Foreskin melanocyte (primary cell): ENCODE measurements at places on chromosomes 4 and X.
A peak's percentile ranks its signal among the peaks of the same experiment; 100 is the strongest.

- DNase-seq, result no peak
Measured at GRCh38 chr4:173272996-173273395, 61.2 kb downstream of the HMGB2 start.

GRCh38 chrX:111116666-111117065 lies 20.7 kb downstream of the PAK3 start:
- DNase-seq, result no peak

DNA sequence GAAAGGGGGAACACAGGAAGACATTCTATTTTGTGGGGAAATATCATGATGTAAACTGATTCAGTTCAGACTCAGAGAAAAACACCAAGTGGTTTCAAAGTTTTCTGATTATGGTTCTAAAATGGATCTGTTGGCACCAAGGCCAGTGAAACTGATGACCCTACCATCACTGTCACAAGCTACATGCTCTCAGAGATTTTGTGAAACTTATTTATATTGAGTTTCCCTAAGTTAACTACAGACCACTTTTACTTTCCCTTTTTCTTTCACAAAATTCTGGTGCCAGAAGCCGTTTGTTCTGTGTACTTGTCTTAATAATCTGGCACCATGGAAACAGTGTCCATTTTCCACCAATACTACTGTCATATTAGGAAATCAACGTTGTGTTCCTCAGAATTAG lies 43.4 kb upstream of the CABS1 start:
- DNase-seq, result no peak

DNA sequence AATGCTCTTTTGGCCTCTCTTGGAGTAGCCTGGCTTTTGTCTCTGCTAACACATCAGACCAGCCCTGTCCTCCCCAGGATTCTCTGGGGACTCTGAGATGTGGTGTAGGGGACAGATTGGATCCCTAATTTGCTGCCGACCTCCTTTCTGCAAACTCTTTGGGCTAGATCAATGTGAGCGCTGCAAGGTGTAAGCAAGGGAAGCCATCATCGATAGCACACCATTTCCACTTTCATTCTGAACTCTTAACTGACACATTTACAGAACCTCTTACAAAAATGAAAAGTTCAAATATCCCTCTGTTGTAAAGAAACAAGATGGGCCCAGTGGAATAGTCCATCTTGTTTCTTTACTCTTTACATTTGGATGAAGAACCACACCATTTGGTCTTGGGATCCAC lies 46.6 kb downstream of the PGRMC2 start:
- DNase-seq, result no peak

GRCh38 chr4:145565328-145565727 lies 53.9 kb upstream of the MMAA start:
- no peak for DNase-seq

DNA sequence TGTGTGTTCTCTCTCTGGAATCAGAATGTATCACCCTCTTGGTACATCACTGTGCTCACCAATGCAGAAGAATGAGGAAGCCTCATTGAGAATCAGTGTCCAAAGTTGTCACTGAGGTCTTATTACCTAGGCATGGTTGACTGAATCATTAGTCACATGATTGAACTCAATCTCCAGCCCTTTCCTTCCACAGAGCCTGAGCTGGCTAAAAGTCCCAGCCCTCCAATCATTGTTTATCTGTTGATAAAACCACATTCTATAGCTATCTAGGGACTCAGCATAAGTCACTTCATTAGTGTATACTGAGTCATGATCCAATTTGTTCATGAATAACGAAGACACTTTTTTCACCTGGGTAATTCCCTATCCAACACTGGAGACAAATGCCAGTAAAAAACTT lies 396.8 kb downstream of the TRAM1L1 start:
- no peak for DNase-seq

- DNase-seq, result no peak
Measured at GRCh38 chr4:81118086-81118485, 87.6 kb downstream of the BMP3 start.

GRCh38 chr4:189912170-189912569 lies 28.5 kb upstream of the FRG1 start:
- no peak for DNase-seq

DNA sequence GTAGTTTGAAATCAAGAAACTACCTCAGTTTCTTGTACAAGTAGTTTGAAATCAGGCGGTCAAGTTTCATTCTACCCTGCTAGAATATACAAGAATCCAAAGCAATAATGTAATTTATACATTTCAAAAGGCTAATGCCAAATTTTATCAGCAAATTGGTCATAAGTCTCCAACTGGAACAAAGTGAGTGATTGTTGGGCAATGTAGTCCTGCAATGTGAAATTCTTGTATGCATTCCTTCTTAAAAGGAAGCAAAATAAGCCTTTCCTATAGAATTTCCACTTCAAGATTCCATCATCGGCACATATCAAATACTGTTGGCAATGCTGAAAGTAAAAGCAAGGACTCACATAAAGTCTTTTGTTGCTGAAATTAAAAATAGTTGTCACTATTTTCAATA lies 334.9 kb downstream of the IL1RAPL1 start:
- peak; percentile 11 for DNase-seq

DNA sequence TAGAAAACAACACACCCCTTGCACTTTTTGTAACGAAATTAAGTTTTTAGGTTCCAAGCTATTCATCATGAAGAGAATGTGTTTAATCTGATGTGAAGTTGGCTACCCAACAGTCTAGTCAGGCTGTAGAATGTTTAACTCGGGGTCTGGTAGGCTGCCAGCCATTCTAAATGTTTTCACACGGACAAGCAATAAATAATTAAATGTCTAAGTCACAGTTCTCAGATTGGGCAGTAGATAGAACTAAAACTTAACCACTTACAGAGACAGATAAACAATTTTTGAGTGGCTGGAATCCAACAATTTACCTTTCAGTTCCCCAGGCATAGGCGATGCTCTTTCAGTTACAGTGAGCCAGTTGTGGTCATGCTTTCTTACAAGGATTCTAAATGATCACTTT lies 66.5 kb downstream of the CHIC2 start:
- no peak for DNase-seq

- no peak for DNase-seq
Measured at GRCh38 chr4:104615926-104616325, 121.2 kb upstream of the CXXC4 start.

GRCh38 chrX:108156934-108157466 lies 65.4 kb downstream of the ATG4A start:
- DNase-seq, result no peak

DNA sequence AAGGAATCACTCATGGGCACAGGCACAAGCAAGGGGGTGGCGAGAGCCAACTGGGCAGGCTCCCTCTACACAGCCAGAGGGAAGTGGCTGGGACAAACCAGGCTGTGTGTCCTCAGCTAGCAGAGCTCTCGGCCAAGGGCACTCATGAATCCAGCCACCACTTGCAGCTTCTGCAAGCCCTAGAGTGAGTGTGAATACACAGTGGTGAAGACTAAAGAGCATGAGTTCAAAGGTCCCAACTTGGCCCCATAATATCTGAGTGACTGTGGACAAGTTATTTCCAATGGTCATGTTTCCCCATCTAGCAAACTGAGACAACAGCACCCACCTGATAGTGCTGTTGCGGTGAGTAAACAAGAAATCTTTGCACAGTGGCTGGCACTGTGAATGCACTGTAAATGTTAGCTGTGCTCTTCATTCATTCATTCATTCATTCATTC lies 51.7 kb downstream of the ADGRG2 start:
- no peak for DNase-seq

DNA sequence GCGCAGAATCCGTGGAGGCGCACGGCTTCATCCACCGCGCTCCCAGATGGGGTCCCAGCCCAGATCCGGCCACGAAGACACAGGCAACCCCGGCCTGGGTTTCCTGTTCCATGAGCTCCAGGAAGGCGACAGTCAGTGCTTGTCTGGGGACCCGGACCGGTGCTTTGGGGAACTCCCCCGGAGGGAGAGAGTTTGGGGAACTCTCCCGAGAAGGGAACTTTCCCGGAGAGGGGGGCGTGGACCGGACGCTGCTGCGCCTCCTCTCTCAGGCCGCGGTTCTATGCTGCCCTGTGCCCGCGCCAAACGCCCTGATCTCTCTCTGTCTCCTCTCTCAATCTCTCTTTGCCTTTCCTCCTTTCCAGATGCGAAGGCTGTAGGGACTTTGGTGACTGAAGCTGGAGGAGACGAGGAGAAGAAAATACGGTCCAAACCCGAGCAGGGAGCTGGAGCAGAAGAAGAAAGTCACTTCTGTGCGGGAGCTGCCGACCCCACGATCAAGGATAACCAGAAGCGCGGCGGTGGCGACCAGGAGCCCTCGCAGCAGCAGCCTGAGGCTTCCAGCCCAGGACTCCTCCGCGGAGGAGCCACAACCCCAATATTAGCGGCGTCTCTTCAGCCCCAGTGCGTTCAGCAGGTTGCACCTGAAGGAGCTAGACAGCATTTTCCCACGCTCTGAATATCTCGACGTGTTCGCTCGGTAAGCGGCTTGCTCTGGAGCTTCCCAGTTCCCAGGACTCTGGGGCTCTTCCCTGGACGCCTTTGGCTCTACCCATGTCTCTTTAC lies 47.6 kb upstream of the NKAP start:
- DNase-seq, result no peak

DNA sequence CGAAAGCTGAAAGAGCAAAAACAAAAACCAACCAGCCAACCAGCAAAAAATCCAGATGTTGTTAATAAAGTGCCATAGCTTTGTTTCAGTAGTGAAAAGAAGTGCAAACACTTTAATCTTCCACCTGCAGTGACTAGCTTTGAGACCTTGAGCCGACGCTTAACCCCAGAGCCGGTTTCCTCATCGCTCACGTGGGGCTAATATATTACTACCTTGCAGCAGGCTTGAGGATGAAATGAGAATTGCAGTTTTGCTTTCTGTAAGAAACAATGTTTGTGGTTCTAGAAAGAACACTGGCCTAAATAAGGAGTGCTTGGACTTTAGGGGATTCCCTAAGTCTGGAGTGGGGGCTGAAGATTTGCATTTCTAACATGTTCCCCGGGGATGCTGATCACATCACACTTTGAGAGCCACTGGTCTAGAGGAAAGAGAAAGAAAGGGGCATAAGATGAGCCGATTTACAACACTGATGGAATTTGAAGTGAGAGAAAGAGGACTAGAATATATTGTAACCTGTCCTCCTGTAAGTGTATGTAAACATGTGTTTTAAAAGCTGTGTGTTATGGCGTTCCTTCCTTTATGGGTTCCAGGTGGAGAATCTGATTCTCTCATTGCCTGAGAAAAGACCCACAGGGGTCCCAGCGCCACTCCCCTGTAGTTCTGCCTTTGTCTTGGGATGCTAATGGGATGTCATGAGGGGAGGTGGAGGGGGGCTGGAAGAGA lies 1.4 kb downstream of the FGF2 start:
- DNase-seq, result no peak

GRCh38 chr4:63049726-63050125 lies 1359.5 kb downstream of the TECRL start:
- peak; percentile 94 for DNase-seq

- DNase-seq, result no peak
Measured at GRCh38 chrX:87376896-87377295, 140.7 kb upstream of the KLHL4 start.

DNA sequence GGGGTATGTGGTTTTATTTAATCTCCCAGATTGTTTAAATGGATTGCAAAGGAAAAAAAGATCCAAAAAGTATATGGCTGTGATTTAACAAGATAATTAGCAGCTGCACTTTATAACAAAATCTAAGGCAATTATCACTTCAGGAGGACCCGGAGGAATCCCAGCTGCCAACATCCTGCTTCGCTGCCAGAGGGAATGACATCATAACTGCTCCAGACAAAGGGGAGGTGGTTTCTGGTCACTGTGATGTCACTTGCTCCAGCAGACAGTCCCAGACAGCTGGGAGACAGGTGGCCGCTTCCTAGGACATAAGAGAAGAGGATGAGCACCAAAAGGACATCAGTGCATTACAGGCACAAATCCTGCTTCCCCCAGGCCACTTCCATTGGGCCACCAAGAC lies 371.0 kb downstream of the BCOR start:
- DNase-seq, result no peak

- DNase-seq, result no peak
Measured at GRCh38 chrX:104566681-104567501, 892 bp downstream of the IL1RAPL2 start.

DNA sequence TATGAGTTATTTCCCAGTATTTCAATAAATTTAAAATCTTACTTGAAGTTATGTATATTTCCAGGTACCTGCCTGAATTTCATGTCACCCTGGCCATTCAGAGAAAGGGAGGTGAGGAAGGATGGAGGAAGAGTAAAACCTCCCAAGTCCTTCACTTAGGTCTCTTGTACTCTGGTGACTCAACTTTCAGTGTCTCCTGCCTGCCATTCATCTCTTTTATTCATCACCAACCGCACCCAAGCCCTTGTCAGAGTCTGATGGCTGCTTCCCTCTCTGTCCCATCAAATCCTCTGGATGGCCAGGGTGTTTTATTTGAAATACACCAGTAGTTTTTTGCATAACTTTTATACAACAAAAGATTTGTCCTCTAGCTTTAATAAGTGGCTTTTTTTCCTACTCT lies 17.8 kb downstream of the TMPRSS11E start:
- DNase-seq, result no peak

DNA sequence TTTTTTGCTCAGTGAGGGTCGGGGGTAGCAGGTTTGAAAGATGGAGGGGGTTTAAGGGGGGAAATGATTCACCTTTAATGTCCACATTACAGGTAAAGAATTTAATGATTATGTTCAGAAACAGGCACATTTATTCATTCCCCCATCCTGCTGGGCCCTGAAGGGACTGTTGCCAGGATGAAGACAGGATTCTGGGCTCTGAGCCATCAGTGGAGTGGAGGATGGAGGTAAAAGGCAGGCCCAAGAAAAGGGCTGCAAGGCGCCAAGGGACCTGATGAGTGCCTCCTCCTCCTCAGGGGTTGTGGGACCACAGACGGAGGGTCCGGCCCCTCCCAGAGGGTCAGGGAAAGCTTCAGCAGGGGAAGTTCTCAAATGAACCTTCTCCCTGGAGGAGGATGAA lies 40.4 kb upstream of the PROM1 start:
- DNase-seq, result no peak

DNA sequence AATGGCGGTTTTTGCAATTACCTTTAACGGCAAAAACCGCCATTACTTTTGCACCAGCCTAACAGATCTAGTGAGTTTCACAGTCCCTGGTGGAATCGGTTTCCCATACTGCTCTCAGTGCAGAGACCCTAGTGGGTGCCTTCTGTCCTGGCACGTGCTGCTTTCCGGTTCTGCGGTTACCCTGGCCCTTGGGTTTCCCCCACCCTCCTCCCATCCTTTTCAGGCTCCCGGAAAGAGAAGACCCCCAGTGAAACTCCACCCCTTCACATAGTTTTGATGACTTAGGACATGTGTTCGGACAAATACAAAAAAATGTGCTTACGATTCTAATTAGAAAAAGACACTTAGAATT lies 36.9 kb downstream of the NLGN3 start:
- no peak for DNase-seq
